ENCODE measurements at places on chromosomes 4 and X.

- DNase-seq = no peak
Observed at GRCh38 chr4:188218392-188218791, 79.2 kb downstream of the TRIML1 start.

DNA sequence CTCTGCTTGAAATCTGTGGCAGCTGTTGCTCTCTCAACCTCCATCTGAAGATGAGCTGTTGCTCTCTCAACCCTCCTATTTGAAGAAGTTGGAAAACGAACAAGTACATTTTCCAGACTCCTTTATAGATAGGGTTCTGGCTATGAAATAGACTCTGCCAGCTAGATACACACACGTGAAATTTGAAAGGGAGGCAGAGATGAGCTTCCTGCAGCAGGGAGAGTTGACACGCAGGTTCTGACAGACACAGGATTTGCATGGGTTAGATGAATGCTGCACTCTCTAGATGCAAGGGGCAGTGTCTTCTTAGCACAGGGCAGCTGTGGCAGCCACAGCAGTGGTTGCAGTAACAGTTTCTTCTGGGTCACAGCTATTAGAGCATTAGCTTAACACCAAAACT, 8.0 kb upstream of the PYURF start:
- DNase-seq = no peak

DNA sequence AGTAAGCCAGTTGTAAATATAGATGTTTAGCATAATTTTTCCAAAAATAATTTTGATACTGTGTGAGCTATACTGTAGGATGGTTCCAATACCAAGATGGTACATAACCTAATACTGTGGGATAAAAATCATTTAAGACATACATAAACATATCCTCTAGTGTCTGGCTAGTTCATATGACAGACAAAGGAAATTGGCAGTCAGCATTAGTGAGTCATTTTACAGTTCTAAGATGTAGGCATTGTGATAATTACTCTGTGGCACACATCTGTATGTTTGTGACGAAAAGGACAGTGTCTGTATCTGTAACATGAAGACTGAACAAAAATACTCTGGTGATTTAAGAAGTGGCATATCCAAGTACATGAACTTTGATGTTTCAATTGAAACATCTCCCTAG, 49.6 kb downstream of the UGT2A2 start:
- no peak for DNase-seq

- no peak for DNase-seq
Observed at GRCh38 chrX:150958177-150958576, 25.0 kb upstream of the HMGB3 start.

DNA sequence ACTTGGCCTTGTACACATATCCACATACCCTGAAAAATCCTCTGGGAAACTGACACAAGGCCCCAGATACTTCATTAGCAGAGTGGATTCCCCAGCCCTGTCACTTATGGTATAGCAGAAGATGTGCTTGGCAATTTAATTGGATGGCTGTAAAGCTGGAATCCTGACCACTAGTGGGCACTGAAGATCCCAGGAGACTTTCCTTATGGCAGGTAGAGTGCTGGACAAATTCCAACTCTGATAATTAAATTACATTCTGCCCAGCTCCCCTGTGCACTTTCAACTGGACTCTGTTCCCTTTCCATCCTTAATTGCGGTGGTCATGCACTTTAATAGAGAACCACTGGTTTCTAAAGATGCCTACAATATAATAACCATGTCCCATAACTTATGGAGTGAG, 119.8 kb downstream of the DCK start:
- no peak for DNase-seq

DNA sequence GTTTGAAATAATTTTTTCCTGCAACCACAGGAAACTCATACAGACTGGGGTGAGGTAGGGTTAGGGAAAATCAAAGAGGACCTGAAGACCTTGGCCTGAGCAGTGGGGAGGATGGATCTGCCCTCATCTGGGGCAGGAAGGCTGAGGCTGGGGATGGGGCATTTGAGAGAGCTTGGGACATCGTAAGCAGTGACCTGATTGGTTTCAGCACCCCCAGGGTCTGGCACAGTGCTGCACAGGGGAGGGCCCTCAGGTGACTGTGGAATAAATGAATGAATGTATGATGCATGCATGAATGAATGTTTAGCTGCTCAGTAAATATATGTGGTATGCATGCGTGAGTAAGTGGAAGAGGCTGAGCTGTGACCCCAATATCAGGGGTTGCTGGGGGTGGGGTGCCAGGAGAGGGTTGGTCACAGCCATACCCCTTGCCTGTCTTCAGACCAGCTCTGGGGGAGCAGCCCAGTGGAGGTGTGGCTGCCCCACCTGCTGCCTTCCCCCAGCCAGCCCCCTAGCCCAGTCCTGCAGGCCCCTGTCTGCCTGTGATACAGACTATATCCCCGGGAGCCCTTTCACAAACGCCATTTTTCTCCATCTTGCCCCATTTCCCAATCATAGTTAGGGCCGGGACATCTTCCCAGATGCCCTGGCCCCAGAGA, 11.0 kb upstream of the TNIP2 start:
- no peak for DNase-seq
